ENCODE measurements at places on chromosomes 1 and 21. TPM values are rescaled to one million over a fixed set of nuclear protein-coding genes. Genes with fewer than 3 reads are reported as not detected.

PLA2G2C gene
- total RNA-seq = not detected

FCRL6 gene
- total RNA-seq = not detected

CENPF gene
- under 0.01 TPM for total RNA-seq

TSPAN2 gene
- 34.3 TPM for total RNA-seq

LCE3D gene
- total RNA-seq = not detected

TRIM17 gene
- total RNA-seq = not detected

- DNase-seq = no peak
These were observed 68.5 kb downstream of the SLC37A1 start for GRCh38 chr21:42581993-42582786.

GRCh38 chr1:198291036-198291435 lies 134.2 kb downstream of the NEK7 start:
- no peak for DNase-seq

DNA sequence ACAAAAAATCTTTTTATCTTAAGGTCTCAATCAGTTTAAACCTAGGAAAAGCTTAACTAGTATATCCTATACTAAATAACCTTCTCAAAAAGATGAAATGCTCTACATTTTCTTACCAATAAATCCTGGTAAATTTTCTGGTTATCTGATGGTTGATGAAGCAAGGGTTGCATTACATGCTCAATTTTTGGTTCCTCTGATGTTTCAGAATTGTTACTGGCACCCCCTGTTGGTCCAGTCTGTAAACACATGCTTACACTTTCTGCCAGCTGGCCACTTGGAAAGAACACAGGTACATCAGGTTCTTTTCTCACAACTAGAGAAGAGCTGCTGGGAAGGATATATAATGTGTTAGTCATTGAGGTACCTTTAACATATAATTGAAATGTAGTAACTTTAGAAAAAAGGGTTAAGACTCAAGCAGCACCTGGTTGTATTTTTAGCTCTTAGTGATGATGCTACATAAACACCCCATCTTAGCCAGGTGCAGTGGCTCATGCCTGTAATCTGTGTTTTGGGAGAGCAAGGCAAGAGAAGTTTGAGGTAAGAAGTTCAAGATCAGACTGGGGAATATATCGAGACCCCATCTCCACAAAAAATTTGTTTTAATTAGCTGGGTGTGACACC lies 30.9 kb upstream of the TAL1 start:
- no peak for DNase-seq

GRCh38 chr1:157116737-157117103 lies 17.1 kb upstream of the ETV3L start:
- DNase-seq = no peak

DNA sequence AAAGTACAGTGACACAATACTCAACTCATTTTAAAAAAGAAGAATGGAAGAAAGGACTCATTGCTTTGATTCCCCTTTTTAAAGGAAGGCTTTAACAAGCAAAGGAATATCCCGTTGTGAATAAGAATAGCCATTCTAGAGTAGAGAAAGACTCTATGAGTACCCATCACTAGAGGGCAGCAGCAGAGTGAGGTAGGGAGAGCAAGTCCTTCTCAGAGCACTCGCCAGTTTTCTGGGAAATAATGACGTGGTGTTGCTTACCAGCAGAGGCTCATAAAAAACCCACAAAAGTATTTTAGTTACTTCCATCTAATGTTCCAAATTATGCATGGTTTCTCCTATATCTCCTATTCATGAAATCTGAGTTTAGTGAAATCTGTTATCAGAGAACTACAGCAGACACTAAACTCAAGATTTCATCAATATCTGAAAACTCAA lies 74.6 kb downstream of the USP24 start:
- DNase-seq = peak; percentile 70

DNA sequence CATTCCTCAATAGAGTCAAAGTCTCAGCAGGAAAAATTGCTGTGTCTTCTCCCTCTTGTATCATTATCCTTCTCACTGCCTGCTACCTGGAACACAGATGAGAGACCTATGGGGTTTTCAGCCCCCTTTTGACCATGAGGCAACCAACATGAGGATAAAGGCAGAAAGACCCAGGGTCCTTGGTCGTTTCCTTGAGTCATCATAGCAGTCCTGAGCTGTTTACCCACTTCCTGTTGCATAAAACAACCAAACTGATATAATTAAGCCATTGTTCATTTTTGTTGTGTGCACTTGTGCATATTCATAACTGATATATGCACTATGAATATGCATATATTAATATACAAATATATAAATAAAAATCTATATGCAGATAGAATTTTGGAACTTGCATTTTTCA lies 188.3 kb upstream of the MAP1LC3C start:
- DNase-seq = no peak

DNA sequence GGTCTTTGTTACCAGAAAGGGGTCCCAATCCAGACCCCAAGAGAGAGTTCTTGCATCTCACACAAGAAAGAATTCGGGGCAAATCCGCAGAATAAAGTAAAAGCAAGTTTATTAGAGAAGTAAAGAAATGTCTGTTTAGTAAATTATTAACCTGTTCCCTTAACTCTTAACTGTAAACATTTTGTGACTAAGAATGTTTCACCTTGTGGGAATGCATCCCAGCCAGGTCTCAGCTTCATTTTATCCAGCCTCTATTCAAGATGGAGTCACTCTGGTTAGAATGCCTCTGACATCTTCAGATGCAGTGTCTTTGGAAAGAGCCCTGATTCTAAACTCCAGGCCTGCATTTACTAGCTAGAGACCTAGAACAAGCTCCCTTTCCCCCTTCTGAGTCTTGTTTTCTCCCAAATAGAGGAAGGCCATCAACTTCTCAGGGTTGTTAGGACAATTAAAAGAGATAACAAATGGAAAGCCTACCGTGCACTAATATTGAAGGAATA lies 4.5 kb upstream of the FABP3 start:
- DNase-seq = no peak

DNA sequence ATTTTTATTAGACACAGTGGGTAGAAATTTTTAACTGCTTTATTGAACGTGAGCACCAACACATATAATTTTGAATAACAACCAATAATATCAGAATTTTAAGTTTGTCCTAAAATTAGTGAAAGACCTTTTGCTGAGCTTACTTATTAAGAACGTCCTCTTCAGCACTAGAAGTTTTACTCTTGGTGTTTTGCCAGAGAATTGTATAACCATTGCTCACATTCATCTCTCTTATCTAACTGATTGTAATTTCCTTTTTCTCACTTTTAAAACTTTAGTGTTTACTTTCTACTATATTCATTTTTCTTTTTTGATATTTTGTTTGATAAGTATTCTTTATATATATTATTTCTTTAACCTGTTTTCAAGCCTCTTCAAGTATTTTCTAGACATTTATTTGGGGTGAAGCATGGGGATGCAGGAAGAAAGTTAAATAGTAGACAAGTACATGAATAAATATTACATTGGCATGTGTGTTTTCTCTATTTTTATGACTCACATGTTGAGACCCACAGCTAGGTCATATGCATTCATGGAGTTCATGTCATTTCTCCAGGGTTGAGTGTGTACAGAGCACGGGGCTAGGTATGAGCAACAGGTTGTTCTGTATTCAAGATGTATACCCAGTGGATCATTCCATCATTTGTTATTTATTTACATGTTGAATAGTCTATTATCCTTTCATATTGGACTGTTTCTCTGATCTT lies 90.6 kb downstream of the ATP6V1G3 start:
- DNase-seq = no peak

- DNase-seq = no peak
These were observed 10.7 kb downstream of the PATJ start for GRCh38 chr1:61752921-61753389.

DNA sequence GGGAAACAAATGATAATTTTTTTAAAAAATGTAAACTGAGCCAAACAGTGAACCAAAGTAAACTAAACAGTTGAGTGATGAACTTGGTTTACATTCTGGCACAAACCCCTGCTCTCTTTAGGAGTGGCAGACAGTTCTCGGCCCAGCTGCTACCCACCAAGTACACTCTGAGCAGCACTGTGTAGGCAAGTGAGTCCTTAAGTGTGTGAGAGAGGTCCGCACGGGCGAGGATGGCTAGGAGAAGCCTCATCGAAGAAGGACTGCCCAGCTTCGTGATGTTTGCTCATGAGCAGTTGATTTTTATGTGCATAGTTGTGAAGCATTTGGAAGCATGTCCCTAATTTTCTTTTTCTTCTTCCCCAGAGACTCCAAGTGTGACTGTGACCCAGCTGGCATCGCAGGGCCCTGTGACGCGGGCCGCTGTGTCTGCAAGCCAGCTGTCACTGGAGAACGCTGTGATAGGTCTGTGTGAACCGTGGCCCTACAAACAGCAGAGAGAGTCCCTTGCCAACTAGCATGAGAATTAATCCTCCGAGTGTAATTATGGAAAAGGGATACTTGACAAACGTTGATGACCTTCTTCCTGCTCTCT lies 32.1 kb downstream of the LAMC2 start:
- no peak for DNase-seq

DNA sequence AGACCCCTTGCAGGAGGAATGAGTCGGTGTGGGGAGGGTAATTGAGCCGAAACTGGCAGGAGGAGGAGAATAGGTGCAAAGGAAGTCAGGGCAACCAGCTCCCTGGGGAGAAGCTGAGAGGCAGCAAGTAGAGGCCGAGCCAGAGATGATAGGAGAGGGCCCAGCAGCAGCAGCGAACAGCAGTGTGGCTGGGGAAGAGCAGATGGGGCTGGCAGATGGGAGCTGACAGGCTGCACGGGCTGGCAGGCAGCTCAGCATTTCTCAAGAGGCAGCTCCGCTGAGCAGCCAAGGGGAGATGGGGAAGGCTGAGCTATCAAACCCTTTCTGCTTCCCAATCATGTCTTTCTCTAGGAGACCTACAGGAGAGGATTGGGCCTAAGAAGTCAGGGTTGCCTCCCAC lies 158.2 kb downstream of the TRIM33 start:
- no peak for DNase-seq

DNA sequence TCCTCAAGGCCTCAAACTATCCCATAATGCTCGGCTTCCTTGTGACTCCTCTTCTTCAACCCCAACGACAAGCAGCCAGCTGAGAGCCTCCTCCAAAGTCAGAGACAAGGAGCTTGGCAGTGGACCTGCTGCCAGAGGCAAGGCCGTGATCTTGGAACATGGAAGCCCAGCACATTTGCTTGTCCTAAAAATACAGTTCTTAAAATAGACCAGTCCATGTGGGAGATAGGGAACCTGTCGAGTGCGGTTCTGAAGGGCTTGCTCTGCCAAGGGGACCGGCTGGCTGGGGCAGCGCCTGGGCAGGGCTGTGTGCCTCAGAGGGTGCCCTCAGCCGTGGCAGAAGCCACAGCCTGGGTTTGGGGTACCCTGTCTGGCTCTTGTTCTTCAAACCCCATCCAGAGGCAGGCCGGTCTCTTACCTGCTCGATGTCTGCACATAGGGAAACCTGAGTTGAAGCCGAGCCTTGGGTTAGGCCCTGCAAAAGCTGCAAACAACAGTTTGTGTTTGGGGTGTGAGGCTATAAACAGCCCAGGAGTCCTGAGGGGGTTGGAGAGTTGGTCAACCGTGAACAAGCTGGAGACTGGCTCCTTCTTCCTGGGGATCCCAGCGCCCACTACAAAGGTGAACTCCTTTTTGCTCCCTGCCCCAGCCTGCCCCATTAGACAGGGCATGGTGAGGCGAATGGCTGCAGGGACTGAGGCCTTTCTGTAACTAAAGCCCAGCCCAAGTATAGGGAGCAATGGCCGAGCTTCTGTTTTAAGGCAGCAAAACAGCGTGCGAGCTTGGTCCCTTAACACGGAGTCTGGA lies 228.8 kb downstream of the CAMTA1 start:
- DNase-seq = no peak

DNA sequence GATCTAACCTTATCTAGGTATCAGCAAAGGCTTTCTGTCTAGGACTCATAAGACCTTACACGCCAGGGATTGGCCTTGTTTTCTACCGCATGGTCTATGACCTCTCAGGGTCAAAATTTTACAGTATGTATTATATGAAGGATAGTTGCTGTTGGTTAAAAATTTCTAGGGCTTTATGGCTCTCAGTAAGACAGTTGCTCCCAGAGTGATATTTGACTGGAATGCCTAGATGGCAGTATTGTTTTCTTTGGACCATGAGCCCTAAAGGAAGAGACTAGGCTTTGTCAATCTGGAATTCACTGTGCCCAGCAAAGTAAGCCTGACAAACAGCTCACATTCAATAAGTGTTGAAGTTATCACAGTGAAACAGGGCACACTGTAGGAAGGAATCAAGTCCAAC lies 37.6 kb downstream of the C1orf87 start:
- no peak for DNase-seq

DNA sequence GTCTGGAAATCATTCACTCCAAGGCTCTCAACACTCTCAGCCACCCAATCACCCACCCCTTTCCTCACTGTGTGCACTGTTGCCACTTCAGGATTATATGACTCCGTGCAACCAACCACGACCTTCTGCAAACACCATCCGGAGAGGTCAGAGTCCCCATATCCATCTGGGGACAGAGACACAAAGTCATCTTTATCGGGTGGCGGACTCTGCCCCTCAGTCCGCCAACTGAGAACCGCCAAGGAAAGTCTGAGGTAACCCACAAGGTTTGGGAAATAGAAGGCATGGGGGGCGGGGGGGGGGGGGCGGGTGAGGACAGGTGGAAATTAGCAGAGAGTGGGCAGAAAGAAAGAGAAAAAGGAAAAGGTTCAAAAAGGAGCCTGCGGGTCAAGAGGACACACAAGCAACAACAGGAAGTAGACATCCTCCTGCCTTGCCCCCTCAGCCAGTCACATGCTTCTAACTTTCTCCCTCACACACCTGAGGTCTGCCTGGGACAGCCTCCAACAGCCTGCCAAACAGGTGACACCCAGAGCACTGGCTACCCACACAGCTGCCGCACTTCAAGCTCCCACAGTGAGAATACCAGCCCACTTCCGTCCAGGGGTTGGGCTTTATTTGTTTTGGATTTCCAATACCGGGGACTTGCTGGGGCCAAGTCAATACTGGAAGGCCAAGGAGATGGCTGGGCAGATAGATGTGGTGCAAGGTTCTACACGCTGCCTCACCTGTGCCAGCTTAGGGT lies 58.1 kb downstream of the SSBP3 start:
- no peak for DNase-seq

DNA sequence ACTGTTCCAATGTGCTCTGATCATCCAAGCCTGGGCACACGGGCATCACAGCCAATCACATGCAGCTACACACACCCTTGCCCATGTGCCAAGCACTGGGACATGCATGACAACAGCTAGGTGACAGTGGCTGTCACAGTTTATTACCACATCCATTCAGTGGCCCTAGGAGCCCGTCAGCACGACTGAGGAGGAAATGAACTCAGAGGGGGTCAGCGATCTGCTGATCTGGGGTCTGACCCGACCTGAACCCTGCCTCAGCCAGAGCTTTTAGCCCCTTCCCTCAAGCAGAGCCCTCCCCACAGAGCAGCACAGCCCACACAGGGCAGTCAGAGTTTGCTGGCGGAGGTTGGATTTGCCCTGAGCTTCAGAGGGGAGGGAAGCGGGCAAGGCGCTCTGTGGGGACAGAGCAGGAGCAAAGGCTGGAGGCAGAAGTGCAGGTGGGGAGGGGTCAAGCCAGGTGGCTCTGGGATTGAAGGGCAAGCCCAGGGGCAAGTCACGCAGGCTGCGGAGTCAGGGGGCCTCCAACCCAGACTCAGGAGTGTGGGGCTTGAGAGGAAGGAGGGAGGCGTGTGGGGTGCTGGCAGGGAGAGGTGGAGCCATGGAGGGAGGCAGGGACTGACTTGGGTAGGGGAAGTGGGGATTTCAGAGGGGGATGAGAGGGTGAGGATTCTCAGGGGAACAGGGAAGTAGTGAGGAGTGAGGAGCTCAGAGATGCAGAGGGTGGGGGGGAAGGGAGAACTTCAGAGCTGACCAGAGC lies 10.4 kb downstream of the SH3BGRL3 start:
- DNase-seq = no peak

- no peak for DNase-seq
These were observed 666.7 kb upstream of the ADAMTS5 start for GRCh38 chr21:27633631-27634030.
